ENCODE measurements at places on chromosomes 4 and X. TPM values are rescaled to one million over a fixed set of nuclear protein-coding genes. Genes with fewer than 3 reads are reported as not detected.

DNA sequence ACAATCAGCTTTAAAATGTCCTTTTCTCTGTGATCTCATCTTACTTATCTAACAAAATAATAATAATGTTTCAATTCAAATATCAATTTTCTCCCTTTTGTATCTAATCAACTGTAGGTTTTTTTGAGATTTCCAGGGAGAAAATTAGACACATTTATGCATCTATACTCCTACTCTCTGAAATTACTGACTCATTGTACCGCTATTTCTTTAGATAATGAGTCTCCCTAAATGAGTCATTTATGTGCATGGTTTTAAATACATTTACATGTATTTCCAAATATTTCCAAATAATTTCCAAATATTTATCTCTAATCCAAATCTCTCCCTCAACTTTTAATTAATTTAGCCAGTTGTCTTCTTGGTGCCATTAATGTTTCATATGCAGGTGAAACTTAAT is 621.0 kb downstream of the TECRL start:
- DNase-seq: no peak

GRCh38 chrX:22373094-22373493 is 100.4 kb downstream of the CBLL2 start:
- DNase-seq: no peak

- no peak for DNase-seq
Measured at GRCh38 chrX:136907621-136908020, 27.1 kb upstream of the RBMX start.

GAGE2A gene
- not detected for total RNA-seq

KIAA1210 gene
- 0.68 TPM for total RNA-seq

GPR34 gene
- 4.6 TPM for total RNA-seq

Data from prostate gland (tissue), 2 donors.